Right ventricle myocardium inferior (tissue), 1 donor: ENCODE measurements at places on chromosomes 1 and 21.

- DNase-seq: no peak
These were observed 32.1 kb upstream of the KCNE1 start for GRCh38 chr21:34544032-34544496.

DNA sequence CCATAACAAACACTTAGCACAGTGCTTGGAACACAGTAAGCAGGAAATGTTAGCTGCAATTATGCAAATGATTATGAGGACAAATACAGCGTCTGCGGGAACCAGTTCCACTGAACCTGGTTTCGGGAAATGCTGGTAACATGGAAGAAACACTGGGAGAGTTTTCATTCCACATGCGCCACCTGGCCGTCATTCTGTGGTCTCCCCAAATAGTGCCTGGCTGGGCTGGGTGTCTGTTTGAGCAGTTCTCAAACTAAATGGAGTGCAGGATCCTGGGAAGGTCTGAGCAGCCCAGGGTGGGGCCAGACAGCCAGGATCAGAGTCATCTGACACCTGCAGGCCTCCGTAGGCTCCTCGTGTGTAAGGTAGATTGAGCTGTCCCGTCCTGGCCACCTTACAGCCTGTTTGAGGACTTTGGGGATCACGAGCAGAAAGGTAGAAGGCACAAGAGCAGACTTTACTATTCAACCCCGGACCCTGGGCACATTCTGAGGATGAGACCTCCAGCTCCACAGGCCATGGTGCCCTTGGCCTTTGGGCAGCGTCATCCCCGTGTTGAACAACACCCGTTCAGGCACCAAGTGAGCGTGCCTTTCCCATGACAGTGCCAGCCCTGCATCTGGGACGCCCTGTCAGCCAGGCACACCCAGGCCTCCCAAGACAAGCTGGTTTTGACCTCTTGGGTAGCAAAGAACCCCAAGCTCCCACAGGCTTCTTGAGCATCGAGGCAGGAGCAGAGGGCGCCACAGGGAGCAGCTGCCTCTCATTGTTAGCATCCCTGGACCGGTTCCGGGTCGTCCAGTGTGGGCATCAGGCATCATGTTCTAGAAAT, 101.9 kb downstream of the PRDM2 start:
- no peak for DNase-seq

GRCh38 chr1:38025233-38025632, 12.7 kb downstream of the UTP11 start:
- no peak for DNase-seq

- no peak for DNase-seq
These were observed 310.6 kb downstream of the LRRIQ3 start for GRCh38 chr1:73887412-73887811.

- DNase-seq: no peak
These were observed 586.4 kb downstream of the MATN1 start for GRCh38 chr1:30137001-30137400.

- no peak for DNase-seq
These were observed 921 bp downstream of the SMPDL3B start for GRCh38 chr1:27935721-27936120.

- no peak for DNase-seq
These were observed 123.6 kb downstream of the PEX14 start for GRCh38 chr1:10598389-10598702.

DNA sequence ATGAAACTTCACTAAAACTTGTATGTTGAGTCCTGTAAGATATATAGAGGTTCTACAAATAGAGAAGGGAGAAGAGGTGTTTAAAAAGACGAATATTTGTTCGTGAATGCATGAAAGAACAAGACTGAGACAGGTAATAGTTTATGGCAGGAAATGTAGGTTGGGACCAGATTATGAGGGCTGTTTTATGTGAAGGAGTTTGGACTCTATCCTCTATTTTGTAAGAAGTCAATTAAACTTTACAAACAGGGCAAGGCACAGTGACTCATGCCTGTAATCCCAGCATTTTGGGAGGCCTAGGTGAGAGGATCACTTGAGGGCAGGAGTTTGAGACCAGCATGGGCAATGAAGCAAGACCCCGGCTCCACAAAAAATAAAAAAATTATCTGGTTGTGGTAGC, 5.7 kb downstream of the SLC35A3 start:
- no peak for DNase-seq

- DNase-seq: no peak
These were observed 41.2 kb downstream of the TMEM200B start for GRCh38 chr1:29082519-29082918.

DNA sequence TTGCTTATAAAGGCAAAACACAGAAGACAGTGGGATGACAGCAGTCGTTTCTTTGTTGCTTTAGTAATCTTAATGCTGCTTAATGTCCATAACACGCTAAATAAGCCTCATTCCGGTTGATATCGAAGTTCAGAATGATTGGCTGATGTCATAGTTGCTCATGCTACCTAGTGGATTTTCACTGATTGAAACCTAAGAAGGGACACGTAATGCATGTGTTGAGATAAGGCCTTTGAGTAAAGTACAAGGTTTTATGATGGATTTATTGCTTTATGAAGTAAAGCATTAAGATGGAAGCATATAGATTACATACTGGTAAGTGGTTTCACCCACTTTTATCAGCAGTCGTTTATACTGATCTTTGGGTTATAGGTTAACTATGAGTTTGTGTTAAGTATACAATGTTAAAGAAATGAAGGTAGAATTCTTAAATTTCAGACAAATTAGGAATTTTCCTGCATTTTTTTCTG, 25.1 kb downstream of the IARS2 start:
- DNase-seq: no peak
